ENCODE measurements at places on chromosomes 16 and 17. TPM values are rescaled to one million over a fixed set of nuclear protein-coding genes. Genes with fewer than 3 reads are reported as not detected.

ADAD2 gene
- total RNA-seq: not detected

PRAC2 gene
- total RNA-seq: 44.1 TPM

TP53TG3F gene
- not detected for total RNA-seq

SLC5A10 gene
- total RNA-seq: not detected

CCL5 gene
- not detected for total RNA-seq

CCL4 gene
- total RNA-seq: not detected

DCTPP1 gene
- total RNA-seq: 64.1 TPM

GRCh38 chr16:17728196-17728595, 257.4 kb upstream of the XYLT1 start:
- no peaks in the 10 kb centered on the region for H3K27me3 ChIP-seq
- H3K27ac ChIP-seq: no peak overlapping the region
- H3K4me3 ChIP-seq: no peak overlapping the region
- no peaks in the 10 kb centered on the region for H3K4me1 ChIP-seq

- DNase-seq: no peak
- H3K27ac ChIP-seq: no peak overlapping the region
- H3K4me1 ChIP-seq: no peaks in the 10 kb centered on the region
- no peak overlapping the region for H3K4me3 ChIP-seq
- H3K27me3 ChIP-seq: no peaks in the 10 kb centered on the region
Observed at GRCh38 chr16:17877821-17878360, 407.1 kb upstream of the XYLT1 start.

- no peaks in the 10 kb centered on the region for H3K4me1 ChIP-seq
- no peaks in the 10 kb centered on the region for H3K36me3 ChIP-seq
- no peak overlapping the region for H3K27ac ChIP-seq
- no peak overlapping the region for H3K4me3 ChIP-seq
Observed at GRCh38 chr16:11576427-11577289, 10.1 kb downstream of the LITAF start.

DNA sequence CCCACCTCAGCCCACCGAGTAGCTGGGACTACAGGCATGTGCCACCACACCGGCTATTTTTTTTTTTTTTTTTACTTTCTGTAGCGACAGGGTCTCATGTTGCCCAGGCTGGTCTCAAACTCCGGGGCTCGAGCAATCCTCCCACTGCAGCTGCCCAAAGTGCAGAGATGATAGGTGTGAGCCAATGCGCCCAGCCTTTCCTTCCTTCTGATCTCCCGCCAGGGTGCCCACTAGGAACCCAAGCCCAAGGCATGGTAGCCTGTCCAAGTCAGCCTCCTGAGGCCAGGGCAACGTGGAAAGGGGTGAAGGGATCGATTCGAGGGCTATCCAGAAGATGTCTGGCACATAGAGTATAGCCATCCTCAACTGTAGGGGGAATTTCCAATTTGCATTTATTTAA, 9.6 kb upstream of the CREBBP start:
- H3K27ac ChIP-seq: no peak overlapping the region
- H3K27me3 ChIP-seq: no peaks in the 10 kb centered on the region
- DNase-seq: no peak
- no peak overlapping the region for H3K4me3 ChIP-seq
- no peaks in the 10 kb centered on the region for H3K4me1 ChIP-seq

GRCh38 chr17:78130090-78130436, 508 bp upstream of the TMC8 start:
- no peak for DNase-seq
- no peak overlapping the region for H3K27ac ChIP-seq
- peaks cover 27% of the 10 kb centered on the region for H3K4me1 ChIP-seq
- H3K4me3 ChIP-seq: no peak overlapping the region
- no peaks in the 10 kb centered on the region for H3K27me3 ChIP-seq
- peaks cover 2% of the 10 kb centered on the region for H3K36me3 ChIP-seq

DNA sequence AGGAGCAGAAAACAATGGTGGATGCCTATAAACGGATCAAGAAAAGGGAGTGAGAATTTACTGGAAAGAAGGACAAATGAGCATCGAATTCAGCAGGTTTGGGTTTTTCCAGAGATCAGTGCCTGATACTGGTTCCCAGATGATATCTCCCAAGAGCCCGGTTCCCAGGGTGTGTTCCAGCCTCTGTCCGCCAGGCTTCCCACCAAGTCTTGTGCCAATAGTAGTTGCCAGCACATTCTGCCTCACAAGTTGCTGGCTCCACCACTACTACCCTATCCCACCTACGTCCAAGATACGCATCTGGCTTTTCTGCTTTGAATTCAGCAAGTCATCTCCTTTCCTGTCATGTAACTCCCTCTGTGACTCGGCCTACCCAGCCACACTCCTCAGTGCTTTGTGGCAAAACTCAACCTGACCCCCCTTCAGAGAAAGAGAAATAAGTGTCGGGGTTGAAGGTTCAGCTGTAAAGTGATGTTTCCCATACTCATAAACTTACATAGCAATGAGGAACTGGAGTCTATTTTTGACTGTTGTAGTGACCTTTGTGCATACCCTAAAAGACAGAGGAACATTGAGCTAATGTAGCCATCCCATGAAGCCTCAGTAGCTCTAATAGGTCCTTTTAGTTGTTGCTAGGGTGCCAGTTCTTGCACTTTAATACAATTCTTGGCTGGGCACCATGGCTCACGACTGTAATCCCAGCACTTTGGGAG, 277.0 kb downstream of the IRX3 start:
- no peak overlapping the region for H3K27ac ChIP-seq
- no peaks in the 10 kb centered on the region for H3K27me3 ChIP-seq
- H3K4me3 ChIP-seq: no peak overlapping the region
- no peak for DNase-seq

DNA sequence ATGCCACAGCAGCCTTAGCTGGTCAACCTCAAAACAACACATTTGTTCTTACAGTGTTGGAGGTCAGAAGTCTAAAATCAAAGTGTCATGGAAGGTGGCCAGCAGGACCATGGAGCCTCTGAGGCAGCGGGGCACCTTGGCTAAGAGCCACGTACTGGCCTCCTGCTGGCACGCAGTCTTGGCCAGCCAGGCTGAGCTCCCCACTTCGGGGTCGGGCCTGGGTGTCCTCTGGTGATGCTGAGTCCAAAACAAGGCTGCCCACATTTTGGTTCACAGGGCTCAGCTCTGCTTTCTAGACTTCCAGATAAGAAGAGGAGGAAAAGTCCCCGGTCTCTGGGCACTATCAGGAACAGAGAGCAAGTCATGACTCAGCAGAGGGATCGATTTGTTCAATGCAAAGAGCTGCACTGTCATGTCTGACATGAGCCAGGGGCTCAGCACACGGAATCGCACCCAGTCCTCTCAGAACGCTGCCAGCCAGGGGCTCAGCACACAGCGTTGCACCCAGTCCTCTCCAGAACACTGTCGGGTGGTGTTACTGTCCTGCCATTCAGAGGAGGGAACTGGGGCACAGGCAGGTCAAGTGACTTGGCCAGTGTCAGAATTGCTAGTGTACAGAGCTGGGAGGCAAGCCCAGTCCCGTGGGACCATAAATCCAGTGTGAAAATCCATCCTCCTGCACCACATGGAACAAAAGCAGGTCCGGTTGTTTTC, 2.5 kb downstream of the LGALS9 start:
- no peak overlapping the region for H3K4me3 ChIP-seq
- H3K27ac ChIP-seq: no peak overlapping the region
- peaks cover 8% of the 10 kb centered on the region for H3K4me1 ChIP-seq

Data from PC-3 (cell line).